ENCODE measurements at places on chromosomes 2 and 18.
A peak's percentile ranks its signal among the peaks of the same experiment; 100 is the strongest.

DNA sequence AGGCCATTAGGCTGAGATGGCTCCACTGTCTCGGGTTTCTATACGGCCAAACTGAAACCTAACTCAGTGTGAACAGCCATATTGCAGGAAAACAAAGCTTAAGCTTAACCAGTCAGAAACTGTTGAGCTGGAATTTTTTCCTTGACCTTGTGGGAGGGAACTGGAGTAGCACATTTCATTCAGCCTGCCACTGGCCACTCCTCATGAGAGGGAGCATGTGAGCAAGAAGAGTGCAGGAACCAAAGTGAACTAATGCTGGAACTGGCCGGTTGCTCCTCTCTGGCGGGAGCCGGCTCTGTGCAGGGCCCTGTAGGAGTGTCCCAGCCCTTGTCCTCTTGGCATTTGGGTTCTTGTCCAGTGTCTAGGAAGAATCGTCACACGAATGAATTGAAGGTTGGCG lies 5.9 kb upstream of the POLE4 start:
- no peak for DNase-seq

DNA sequence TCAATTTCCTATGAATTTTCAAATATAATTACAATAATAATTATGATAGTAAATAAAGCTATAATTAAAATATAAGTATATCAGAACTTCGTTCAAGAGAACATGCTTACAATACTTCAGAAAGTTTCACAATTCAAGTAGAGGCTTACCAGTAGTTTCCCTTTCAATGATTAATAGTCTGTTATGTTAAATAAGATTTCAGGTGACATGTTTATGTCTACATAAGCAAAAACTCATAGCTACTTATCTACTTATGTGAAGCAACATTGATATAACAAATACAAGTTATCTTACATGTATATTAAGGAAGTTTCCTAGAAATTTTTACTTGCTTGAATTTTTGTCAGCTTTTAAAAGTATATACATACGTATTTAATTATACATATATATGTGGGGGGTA lies 4.5 kb upstream of the COL3A1 start:
- DNase-seq = no peak

GRCh38 chr2:123438251-123438650 lies 586.8 kb upstream of the CNTNAP5 start:
- DNase-seq = no peak

GRCh38 chr18:31659576-31660177 lies 24.7 kb downstream of the B4GALT6 start:
- DNase-seq = no peak

DNA sequence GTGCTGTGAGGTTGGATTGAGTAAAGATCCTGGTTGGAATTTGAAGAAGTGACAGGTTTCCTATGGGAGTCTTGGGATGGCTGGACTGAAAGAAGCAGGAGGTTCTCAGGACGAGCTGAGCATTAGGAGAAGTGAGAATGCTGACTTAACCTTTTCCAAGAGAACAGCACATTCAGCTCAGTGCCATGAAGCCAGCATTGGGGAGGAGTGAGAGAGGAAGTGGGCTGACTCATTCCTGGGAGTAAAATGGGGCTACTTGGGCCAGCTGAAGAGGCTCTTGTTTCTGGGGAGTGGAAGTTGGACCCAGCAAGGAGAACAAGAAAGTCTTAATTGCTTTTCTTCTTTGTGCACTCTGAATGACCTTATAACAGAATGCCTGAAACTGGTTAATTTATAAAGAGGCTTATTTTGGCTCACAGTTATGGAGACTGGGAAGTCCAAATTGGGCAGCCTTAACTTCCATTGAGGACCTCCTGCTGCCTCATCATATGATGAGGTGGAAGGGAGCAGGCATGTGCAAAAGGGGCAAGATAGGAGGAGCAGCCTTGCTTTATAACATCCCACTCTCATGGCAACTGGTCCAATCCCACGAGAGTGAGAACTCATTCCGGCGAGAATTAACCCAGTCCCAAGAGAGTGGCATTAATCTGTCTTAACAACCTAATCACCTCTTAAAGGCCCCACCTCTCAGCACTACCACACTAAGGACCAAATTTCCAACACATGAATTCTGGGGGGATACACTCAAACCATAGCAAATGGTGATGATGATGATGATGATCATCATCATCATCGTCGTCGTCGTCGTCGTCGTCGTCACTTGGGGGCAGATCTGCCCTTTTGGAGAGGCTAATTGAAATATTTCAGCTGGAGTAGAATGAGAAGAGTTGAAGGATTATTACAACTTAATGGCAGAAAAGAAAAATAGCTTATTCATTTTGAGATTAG lies 26.1 kb downstream of the DGUOK start:
- DNase-seq = peak; percentile 58

DNA sequence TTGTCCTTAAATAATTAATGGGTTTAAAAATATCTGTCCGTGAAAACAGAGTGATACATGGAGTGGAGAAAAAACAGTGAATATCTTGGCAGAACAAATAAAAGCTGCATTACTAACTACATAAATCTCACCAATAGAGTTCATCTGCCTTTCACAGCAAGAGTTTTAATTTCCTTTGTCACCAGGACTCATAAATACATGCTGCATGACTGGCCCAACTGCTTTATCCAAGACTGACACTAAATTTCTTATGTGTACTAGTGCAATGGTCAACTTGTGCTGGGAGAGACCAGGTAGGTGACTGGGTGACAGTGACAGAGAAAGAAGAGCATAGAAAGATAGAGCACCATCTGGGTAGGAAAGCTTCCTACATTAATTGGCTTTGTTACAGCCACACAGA lies 402.8 kb downstream of the RAD51AP2 start:
- DNase-seq = no peak

DNA sequence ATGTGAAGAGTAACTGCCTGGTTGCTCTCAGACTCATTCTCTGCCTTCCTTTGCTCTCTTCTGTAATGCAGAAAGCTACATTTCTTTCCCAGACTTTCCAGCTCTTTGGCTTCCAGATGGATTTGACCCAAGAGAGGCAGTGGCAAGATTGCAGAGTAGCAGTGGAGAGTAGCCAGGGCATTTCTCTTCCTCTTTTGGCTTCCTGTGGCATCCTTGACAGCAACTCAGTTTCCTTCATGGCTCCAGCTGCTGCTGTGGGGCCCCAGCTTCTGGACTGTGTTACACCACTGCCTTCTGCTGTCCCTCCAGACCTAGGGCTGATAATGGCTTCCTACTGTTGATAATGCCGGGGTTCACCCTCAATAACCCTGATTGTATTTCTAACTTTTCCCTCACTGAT lies 469.4 kb upstream of the SPRED2 start:
- DNase-seq = no peak

DNA sequence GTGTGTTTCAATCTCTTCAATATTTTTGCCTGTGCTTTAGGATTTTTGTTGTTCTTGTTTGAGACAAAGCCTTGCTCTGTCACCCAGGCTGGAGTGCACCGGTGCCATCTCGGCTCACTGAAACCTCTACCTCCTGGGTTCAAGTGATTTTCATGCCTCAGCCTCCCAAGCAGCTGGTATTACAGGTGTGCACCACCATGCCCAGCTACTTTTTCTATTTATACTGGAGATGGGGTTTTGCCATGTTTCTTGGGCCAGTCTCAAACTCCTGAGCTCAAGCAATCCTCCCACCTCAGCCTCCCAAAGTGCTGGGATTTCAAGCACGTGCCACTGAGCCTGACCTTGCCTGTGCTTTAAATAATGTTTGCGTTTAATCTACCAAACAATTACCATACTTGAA lies 43.1 kb upstream of the DOK6 start:
- DNase-seq = no peak

GRCh38 chr2:98114643-98115330 lies 27.8 kb downstream of the VWA3B start:
- no peak for DNase-seq

DNA sequence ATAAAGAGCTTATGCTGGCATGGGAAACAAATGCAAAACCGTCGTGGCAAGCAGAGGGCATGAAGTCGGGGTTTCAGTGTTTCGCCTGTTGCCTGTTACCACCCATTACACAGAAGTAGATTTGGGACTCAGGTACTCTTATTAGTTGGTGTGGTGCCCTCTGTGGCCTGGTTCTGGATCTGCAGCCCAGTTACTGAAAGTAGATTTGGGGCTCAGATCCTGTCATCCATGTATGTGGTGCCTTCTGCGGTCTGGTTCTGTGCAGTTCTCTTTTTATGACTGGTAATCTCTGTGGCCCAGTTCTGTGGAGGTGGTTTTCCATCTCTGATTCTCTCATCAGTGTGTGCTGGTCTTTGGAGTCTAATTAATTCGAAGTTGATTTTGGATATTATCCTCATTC lies 45.2 kb downstream of the ADNP2 start:
- DNase-seq = no peak

DNA sequence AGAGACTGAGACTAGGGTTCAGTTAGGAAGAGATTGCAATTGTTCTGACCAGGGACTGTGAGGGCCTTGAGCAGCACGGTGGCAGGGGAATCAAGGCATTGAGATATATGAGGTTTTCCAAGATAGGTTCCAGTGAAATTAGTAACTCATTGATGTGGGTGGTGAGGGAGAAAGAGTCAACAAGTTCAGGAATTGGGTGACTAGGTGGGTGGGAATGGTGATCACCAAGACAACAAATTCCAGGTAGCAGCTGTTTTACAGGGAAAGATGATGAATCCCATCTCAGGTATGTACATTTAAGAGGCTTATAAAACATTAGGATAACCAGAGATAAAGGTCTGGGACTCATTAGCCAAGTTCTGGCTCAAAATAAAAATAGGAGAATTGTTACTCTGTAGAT lies 251.5 kb upstream of the MGAT5 start:
- peak; percentile 3 for DNase-seq

DNA sequence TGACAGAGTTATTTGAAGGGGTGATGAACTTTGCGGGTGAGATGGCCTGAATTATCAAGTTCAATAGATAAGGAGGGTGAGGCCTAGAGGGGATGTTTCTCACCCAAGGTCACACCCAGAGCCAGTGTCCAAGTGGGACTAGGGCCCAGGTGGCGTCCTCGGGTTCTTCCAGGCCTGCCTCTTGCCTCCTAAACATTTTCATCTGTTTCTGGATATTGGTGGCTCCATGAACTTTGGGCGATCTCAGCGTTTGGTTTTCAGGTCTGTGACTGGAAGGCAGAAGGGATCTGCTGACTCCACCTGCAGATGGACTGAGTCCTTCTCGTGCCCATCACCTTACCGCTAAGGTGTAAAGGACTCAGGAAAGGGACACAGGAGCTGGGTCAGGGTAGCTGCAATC lies 137.3 kb downstream of the DDX1 start:
- no peak for DNase-seq

- no peak for DNase-seq
These were observed 246.8 kb downstream of the DYSF start for GRCh38 chr2:71700041-71700657.

- no peak for DNase-seq
These were observed 178.1 kb downstream of the FAM210A start for GRCh38 chr18:13548106-13548819.

GRCh38 chr2:84238907-84239306 lies 220.2 kb downstream of the SUCLG1 start:
- no peak for DNase-seq

Measured in astrocyte (in vitro differentiated cells and primary cell).